ENCODE measurements at places on chromosomes 3 and 15. TPM values are rescaled to one million over a fixed set of nuclear protein-coding genes. Genes with fewer than 3 reads are reported as not detected.

GRCh38 chr3:158713094-158713499 is 19.2 kb downstream of the RARRES1 start:
- no peak for DNase-seq

GRCh38 chr3:168956076-168956475 is 707.4 kb downstream of the MECOM start:
- DNase-seq, result no peak

DNA sequence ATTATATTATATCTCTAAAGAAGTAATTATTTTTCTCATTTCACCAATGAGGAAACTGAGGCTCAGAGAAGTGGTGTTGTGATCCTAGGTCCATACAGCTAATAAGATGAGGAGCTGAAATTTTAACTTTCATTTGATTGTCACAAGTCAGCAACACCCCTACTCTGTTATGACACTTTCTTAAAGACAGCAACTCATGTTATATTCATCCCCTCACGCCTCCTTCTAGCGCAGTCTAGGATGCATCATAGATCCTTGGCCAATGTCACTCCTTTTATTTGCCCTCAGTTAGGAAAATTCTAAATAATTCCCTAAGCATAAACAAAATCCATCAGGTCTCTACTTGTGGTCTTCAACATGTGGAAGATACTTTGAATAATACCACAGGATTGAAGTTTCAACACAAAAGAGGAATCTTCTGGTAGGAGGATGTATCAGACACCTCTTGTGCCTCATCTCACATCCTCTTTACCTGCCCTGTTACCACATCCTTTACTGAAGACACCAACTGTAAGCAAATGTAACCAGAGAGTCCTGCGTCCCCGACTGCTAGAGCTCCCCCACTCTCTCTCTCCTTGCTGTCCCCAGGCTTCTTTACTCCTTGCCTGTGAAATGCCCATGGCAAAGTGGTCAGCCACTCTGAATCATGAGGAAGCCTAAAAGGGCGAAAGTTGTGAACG is 53.7 kb downstream of the TRIM42 start:
- DNase-seq, result no peak

DNA sequence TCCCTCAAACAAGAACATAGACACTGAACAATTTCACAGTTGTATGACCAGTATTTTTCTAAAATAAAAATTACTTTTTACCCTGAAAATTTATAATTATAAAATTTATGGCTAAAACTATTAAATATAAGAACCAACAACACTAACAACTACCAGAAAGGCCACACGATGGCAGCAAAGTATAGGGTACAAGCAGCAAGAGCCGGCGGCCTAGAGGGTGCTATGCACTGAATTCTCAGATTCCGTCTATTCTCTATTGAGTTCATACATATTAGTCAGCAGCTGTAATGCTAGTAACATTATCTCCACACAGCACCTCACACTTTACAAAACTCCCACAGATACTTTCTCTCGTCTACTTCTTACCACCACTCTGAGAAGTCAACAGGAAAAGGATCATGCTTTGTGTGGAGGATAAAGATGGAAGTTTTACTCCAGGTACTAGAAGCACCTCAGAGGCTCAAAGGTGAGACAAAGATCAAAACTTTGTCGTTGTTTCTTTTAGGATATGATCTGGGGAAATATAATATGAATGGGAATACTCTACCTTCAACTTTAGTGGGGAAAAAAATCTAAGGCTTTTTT is 160.5 kb downstream of the FGF12 start:
- peak; percentile 41 for DNase-seq

DNA sequence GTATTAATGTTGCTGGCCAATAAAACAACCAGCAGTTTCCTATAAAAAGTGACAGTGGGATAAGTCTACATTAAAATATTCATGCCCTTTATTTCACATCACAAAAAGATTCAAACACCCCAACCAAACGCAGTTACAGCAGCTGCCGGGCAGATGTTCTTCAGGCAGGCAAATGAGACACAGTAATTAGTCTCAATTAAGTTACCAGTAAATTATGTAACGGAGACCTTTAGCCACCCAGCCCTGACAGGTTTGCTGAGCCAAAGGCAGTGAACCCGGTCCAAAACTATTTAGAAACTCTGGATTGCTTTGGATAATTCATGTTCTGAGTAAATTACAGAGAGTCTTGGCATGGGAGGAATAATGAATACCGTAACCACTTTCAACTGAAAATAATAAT is 289.2 kb upstream of the LYSMD4 start:
- no peak for DNase-seq

DNA sequence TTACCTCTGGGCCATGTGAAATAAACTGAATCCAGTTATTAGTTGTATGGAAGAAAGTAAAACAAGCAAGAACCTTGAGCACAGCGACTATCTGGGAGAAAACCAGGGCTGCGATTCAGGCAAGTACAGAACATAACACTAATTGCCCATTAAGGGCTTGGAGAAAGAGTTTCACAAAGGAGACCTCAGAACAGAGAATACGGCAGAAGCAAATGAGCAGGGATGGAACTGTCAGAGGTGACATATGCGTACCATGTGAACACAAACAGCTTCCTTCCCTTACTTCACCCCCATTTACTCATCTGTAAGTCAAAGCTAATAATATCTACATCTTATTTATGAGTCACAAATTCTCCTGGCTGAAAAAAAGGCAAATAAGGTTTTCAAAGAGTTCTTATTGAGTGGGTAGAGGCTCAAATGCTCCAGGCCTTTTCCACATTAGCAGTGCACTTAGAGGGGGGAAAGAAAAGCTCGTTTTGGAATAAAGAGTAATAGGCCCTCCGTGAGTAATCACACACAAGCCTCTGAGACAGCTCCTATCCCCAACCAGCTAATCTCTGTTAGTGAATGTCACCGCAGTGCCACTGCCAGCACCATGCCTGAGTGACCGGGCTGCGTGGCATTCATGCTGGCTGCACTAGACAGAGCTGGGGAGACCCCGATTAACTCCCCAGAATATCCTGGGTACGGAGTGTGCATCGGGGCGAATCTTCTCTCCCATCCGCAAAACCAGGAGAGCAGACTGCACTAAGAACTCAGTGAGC is 2.6 kb downstream of the PCSK6 start:
- no peak for DNase-seq

- DNase-seq, result no peak
Measured at GRCh38 chr15:66261056-66261455, 7.5 kb upstream of the MEGF11 start.

DNA sequence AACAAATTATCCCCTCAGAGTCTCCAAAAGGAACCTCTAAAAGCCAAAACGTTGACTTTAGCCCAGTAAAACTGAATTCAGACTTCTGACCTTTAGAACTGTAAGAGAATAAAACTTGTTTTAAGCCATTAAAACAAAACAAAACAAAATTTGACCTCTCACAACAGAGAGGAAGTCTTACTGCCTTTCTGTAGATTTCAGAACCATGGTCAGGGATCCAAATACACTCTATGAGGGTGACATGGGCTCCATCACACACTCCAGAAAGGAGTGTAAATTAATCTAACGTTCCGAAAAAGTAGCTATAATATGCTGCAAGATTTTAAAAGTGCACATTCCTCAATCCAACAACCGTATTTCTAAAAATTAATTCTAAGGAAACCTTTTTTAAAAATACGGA is 19.2 kb upstream of the RPL14 start:
- no peak for DNase-seq

GRCh38 chr3:156677536-156677935 is 3.1 kb downstream of the TIPARP start:
- DNase-seq, result no peak

DNA sequence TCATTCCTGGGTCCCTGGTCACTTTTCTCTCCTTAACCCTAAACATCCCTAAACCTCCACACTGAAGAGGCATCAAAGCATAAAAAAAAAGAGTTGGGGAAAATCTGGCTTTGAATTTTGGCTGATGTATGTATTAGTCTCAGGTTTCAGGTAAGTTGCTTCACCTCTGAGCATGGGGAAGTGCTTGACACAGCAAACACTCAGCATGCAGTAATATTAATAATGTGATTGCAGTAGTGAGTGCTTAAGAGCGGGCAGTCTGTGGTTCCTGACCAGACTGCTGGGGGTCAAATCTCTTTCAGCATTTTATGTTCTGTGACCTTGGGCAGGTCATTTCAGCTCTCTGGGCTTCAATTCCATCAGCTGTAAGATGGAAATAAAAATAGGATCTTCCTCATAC is 467.9 kb downstream of the SOX2 start:
- no peak for DNase-seq

DNA sequence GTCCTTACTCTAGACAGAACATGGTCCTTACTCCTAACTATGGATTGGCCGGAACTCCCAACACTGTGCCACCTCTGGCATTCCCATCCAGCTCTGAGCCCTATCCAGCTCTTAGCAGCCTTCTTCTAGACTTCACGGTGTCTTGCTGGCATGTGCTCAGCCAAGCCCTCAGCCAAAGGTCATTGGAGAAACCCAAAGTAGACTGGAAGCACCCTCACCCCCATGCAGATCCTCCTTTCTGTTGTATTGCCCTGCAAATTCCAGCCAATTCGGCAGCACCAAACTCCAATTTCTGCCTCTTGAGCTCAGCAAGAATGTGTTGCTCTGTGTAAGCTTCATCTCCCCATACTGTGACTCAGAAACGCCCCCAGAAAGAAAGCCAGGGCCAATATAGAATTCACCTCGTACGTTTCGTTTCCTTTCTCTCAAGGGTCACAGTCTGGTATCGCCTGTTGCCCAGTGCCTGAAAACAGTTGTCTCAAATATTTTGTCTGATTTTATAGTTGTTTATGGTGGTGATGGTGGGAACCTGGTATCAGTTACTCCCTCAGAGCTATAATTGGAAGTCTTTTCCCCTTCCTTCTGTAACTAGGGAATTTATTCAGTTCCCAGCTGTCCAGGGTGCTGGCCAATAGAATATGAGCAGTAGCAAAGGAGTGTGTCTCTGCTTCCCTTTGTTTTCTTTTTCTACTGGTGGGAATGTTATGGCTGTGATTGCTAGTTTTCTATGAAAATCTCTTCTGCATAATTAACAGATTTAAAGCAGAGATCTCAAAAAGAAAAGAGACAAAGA is 28.4 kb upstream of the EPHB3 start:
- no peak for DNase-seq

DNA sequence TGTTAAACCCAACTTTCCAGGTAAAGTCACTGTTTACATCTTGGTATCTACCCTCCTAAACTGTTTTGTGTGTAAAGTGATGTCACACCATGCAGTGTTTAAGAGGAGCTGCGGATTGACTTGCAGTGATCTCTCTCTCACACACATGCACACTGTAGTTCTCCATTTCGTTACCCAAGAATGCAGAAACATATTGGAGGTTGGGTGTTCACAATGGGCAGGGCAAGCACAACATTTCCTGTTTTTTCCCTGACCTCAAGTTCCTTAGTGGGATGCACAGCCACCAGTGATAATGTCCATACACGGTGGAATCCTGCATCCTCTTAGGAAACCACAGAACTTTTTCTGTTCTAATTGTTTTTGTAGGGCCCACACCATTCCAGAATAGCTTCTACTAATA is 85.3 kb upstream of the CFAP20DC start:
- no peak for DNase-seq

DNA sequence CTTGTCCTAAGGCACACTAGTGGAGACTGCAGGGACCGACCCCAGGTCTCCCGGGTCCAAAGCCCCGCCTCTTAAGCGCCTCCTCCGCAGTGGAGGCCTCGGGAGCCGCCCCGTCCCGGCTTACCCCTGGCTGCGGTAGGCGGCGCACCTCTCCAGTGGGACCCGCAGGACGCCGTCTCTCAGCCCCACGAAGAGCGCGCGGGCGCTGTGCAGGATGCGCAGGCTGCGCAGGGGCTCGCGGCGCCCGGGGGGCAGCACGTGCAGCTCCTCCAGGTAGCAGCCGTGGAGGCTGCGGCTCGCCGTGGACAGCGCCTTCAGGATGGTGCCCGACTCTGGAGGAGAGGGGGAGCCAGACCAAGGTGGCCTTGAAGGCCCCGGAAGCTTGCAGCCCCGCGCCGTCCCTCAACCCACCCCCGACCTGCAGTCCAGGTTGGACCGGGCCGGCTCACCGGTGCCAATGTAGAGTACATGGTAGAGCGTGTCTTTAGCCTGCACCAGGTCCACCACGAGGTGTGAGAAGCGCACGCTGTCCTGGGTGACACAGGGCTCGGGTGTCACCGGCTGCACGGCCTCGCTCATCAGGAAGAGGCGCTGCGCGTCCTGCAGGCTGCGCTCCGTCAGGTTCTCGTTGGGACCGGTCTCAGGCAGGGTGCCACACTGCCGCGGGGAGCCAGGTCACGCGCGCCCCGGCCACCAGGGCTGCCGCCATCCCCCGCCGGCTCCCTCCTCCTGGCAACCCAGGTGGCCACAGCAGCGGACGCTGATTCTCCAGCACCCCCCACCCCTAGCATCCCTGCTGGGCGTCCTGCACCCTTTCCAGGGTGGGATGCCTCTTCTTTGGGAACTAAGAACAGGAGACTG is 105.5 kb downstream of the SEMA5B start:
- DNase-seq, result peak; percentile 10

DNA sequence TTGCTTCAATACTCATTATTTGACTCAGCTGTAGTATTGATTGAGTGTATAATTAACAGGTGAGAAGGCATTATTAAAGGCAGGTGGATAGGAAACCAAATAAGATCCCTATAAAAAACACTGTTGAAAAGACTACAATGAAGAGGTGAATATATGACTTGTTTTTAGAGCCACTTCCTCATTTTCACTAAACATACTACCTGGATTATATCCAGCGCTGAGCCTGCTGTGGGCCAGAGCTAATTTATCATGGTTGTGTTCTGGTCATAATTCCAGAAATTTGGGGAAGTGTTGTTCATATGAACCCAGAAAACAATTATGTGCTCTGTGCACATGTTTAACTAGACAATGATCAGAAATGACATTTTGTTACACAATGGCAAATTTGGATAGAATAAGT is 235.3 kb upstream of the MME start:
- DNase-seq, result no peak

DNA sequence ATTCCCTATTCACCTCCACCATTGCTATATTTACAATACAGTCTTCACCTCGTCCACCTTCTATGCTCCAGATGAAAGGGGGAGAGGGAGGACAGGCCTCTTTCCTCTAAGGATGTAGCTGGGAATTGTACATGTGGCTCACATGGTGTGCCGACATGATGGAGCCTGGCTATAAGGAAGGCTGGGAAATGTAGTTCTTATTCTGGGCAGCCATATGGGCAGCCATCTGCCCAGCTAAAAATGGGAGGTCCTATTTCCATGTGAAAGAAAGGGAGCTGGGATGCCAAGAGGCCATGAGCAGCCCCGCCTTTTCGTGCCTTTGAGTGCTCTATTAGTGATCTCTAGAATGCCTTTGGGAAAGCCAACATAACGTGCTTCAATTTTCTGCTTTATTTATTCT is 27.1 kb upstream of the MGLL start:
- DNase-seq, result no peak

The ECE2 gene
- not detected for total RNA-seq

The AGBL1 gene
- not detected for total RNA-seq

The PLXND1 gene
- total RNA-seq, result 1.7 TPM

The GTF2A2 gene
- 189 TPM for total RNA-seq

The ZBTB47 gene
- 1.4 TPM for total RNA-seq

The CCDC33 gene
- total RNA-seq, result not detected

All from activated T-helper 1 cell treated with anti-CD3 and anti-CD28 coated beads, Interleukin-12 subunit alpha, Interleukin-12 subunit beta, Interleukin-2, Interleukin-4 antibody, amounts not matched to agents 30 ng/mL and 10 ng/mL and 1 ng/mL, durations not matched to agents 14 hours and 24 hours and 36 hours (primary cell).